Activated CD8-positive, alpha-beta memory T cell treated with anti-CD3 and anti-CD28 coated beads for 4 hours (primary cell): ENCODE measurements at places on chromosomes 13 and 19.

DNA sequence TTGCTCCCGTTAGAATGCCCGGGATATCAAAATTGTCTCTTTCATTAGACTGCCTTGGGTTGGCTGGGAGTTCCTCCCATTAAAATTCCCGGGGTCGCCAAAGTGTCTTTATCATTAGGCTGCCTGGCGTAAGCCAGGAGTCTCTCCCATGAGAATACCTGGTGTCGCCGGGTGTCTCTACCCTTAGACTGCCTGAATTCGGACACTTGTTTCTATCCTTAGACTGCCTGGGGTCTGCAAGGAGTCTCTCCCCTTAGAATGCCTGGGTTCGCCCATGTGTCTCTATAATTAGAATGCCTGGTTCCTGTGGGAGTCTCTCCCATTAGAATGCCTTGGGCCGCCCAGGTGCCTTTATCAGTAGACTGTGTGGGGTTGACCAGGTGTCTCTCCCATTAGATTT, 1538.2 kb downstream of the UQCRFS1 start:
- DNase-seq = no peak

GRCh38 chr13:102555914-102556553, 40.8 kb upstream of the TPP2 start:
- DNase-seq = no peak

DNA sequence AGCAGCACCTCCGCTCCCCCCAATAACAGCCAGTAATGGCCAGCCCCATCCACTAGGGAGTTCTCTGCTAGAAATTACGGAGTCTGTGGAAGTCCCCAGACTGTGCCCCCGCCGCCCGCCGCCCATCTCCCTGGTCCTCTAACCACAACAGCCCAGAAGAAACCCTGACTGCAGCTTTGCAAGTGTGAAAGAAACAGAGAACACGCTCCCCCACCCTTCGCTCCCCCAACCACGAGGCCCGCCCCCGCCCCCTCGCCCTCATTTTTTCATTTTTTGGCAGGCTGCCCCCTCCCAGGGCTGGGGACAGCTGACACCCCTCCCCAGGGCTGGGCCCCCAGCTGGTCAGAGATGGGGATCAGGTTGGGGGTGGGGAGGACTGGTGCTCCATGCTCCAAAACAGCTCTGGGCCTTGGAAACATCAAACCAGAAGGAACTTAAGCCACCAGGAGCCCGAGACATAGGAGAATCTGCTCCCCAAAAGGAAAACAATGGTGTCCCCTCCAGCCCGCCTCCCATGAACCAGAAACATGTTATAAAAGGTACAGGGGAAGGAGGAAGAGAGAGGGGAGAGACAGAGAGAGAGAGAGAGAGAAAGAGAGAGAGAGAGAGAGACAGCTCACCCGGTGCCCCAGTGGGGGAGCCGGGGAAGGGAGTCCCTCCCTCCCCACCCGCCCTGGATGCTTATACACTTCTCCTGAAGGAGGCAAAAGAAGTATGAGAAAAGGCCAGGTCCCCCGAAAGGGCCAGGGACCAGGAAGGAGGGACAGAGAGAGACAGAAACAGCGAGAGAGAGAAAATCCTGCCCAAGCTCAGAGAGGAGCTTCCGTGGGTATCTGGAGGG, 29.8 kb upstream of the ASF1B start:
- DNase-seq = no peak

GRCh38 chr19:6593651-6594416, 2.9 kb upstream of the CD70 start:
- DNase-seq = no peak

DNA sequence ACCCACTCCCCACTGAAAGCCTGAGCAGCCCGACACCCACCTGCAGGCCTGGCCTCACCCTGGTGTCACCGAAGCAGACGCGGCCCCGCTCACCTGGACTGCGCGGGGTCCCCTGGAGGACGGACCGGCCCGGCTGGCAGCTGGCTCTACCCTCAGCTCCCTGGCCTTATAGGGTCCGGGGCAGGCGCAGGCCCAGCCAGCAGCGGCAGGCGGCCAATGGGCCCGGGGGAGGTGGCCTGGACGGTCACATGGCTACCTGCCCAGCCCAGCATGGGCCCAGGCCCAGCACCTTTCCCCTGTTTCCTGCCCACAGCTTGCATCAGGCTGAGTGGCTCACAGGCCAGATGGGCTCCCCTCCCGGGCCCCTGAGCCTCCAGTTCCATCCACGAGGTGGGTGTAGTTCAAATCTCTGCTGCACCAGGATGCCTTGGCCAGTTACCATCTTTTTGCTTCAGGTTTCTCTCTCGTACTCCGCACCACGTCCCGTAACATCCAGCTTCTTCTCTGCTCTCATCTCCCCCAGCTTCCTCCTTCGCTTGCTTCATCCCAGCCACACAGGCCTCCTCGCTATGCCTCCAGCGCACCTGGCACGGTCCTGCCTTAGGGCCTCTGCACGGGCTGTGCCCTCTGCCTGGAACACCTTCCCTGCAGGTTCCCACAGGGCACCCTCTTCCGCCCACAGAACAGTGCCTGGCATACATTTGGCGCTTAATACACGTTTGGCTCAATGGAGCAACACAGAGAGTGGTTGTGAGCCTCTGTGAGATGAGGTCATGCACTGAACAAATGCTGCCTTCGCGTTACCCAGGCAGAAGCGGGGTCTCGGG, at the start of gene PLIN4:
PLIN4 (minus strand) TSS at position 142 of the 827 bp plus-strand sequence. CDS start 214 bp downstream, outside the sequence.
- no peak for DNase-seq

GRCh38 chr13:45315520-45316167, 25.3 kb downstream of the TPT1 start:
- no peak for DNase-seq

DNA sequence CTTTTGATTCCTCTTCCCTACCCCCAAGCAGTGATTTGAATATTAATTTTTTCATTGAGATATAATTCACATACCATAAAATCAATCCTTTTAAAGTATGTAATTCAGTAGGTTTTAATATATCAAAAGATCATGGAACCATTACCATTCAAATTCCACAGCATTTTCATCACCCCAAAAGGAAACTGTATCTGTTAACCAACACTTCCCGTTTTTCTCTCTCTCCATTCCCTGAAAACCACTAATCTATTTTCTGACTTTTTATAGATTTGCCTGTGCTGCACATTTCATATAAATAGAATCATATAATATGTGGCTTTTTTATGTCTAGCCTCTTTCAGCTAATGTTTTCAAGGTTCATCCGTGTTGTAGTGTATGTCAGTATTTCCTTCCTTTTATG, 107.1 kb downstream of the PAN3 start:
- DNase-seq = no peak
